ENCODE measurements at places on chromosomes 3 and 15. TPM values are rescaled to one million over a fixed set of nuclear protein-coding genes. Genes with fewer than 3 reads are reported as not detected.

GRCh38 chr15:64694816-64695215 is 80.6 kb downstream of the RBPMS2 start:
- peaks cover 99% of the 10 kb centered on the region for H3K4me1 ChIP-seq
- H3K4me3 ChIP-seq: no peak overlapping the region
- no peak overlapping the region for H3K27ac ChIP-seq
- DNase-seq: no peak

- H3K4me1 ChIP-seq: no peaks in the 10 kb centered on the region
- H3K27me3 ChIP-seq: no peaks in the 10 kb centered on the region
- no peak for DNase-seq
- no peak overlapping the region for H3K4me3 ChIP-seq
- no peak overlapping the region for H3K27ac ChIP-seq
These were observed 47.2 kb downstream of the OPA1 start for GRCh38 chr3:193640165-193640715.

DNA sequence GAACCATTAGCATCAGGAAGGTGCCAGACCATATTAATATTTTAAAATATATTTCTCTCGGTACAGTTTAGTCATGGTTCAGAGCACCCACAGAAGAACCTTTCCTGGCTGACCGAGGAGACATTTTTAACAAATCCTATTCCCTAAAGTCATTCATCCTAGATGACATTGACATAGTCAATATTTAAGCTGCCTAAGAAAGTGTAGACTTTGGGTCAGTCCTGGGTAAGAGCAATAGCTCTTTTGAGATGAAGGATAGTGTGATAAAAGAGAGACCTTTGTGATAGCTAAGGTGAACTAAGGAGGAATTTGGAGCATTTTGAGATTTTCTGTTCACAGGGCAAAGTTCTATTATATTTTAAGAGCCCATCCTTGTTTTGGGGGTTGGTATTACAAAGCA is 47.5 kb downstream of the ZNF609 start:
- DNase-seq: no peak
- H3K36me3 ChIP-seq: peaks cover 6% of the 10 kb centered on the region
- H3K27me3 ChIP-seq: no peaks in the 10 kb centered on the region
- H3K27ac ChIP-seq: peak overlapping the region; percentile 42
- H3K4me1 ChIP-seq: no peaks in the 10 kb centered on the region

DNA sequence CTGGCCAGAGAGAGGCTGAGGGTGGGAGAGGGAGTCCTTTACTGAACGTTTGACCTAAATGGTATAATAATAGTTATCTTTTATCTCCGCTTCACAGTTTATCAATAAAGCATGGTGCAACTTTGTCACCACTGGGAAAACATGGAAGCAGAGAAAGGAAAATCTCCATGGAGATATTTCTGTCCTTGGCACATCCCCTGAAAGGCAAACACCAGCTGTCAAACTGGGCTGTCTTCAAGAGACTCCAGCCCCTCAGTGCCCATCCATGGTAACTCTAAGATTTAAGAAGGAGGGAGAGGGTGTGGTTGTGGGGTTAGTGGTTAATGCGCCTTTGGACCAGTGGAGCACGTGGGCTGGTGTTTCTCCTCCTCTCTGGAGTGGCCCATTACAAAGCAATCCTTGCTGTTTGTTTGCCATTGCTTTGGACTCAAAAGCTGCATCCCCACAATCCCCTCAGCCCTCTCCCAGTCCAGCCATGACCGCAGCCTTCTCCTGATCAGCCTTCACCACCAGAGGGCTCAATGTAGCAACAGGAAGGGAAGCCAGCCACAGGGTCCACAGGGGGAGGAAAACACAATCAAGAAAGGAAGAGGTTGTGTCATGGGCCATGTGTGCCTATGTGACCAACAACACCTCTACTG is 38.2 kb upstream of the FAM174B start:
- H3K27me3 ChIP-seq: no peaks in the 10 kb centered on the region
- no peak overlapping the region for H3K4me3 ChIP-seq
- DNase-seq: no peak
- no peaks in the 10 kb centered on the region for H3K36me3 ChIP-seq

DNA sequence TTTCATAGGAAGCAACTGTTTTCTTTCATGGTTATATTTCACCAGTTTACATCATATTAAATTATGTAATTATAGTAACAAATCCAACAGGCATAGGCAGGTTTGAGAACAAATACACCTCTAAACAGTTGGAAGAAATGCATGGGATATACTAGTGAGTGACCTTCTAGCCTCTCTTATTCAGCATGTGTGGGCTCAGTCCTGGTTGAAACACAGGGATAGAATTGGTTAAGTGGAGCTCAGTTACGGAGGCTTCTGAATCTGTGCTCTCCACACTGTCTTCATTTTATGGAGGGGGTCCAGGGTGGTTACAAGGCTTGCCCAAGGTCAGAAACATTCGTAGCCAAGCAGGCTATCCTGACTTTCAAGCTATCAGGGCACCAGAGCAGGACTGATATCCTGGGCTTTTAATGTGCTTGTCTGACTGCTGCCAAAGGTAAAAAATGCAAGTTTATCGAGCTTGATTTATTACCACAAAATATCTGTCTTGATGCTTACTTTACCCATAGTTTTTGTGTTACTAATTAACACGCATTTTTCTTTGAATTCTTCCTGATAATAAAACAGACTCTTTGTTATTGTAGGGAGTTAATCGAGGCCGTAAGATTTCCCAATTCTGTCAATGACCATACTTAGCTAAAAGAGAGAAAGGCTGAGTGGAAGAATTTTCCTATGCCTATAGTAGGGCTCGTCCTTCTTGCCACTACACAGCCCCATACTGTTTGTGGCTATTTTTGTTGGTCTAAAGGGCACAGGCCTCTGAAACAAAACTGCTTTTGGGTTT is 89.6 kb downstream of the FILIP1L start:
- DNase-seq: no peak
- peaks cover 3% of the 10 kb centered on the region for H3K36me3 ChIP-seq
- H3K4me1 ChIP-seq: no peaks in the 10 kb centered on the region

GRCh38 chr3:49411535-49411967 is 225 bp downstream of the RHOA start:
- no peaks in the 10 kb centered on the region for H3K36me3 ChIP-seq
- peak overlapping the region; percentile 99 for H3K27ac ChIP-seq
- DNase-seq: no peak
- H3K4me3 ChIP-seq: peak overlapping the region; percentile 76

The CORO2B gene
- 9.8 TPM for total RNA-seq

GRCh38 chr3:33681667-33682066 is 36.4 kb downstream of the CLASP2 start:
- H3K4me1 ChIP-seq: no peaks in the 10 kb centered on the region
- no peak overlapping the region for H3K27ac ChIP-seq
- no peak overlapping the region for H3K4me3 ChIP-seq
- H3K36me3 ChIP-seq: no peaks in the 10 kb centered on the region
- H3K27me3 ChIP-seq: no peaks in the 10 kb centered on the region
- DNase-seq: no peak

- H3K27ac ChIP-seq: no peak overlapping the region
- peaks cover 23% of the 10 kb centered on the region for H3K4me1 ChIP-seq
- DNase-seq: no peak
- no peaks in the 10 kb centered on the region for H3K36me3 ChIP-seq
These were observed 403.1 kb upstream of the TBL1XR1 start for GRCh38 chr3:177600411-177600810.

DNA sequence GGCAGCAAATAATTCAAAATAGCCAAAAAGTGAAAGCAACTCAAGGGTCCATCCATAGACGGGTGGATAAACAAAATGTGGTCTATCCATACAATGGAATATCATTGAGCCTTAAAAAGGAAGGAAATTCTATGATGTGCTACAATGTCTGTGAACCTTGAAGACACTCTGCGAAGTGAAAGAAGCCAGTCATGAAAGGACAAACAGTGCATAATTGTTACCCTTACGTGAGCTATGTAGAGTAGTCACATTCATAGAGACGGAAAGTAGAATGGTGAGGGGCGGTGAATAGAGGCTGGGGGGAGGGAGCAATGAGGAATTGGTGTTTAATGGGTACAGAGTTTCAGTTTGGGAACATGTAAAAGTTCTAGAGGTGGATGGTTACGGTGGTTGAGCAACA is 18.1 kb downstream of the IGF1R start:
- H3K27me3 ChIP-seq: no peaks in the 10 kb centered on the region
- no peaks in the 10 kb centered on the region for H3K36me3 ChIP-seq
- no peak overlapping the region for H3K4me3 ChIP-seq
- no peak overlapping the region for H3K27ac ChIP-seq

The RASA2 gene
- 19.6 TPM for total RNA-seq

The ABHD6 gene
- total RNA-seq: 29.7 TPM

GRCh38 chr3:8421267-8421666 is 80.4 kb upstream of the LMCD1 start:
- no peak overlapping the region for H3K27ac ChIP-seq
- no peak overlapping the region for H3K4me3 ChIP-seq
- no peaks in the 10 kb centered on the region for H3K36me3 ChIP-seq
- no peaks in the 10 kb centered on the region for H3K4me1 ChIP-seq

The EPHA6 gene
- 0.78 TPM for total RNA-seq

- H3K4me3 ChIP-seq: no peak overlapping the region
- DNase-seq: no peak
- no peaks in the 10 kb centered on the region for H3K27me3 ChIP-seq
- H3K27ac ChIP-seq: no peak overlapping the region
- no peaks in the 10 kb centered on the region for H3K36me3 ChIP-seq
These were observed 105.1 kb upstream of the GALNT15 start for GRCh38 chr3:16069149-16069922.

Measured in tibial nerve (tissue), 4 donors.